ENCODE measurements at places on chromosomes 4 and X. TPM values are rescaled to one million over a fixed set of nuclear protein-coding genes. Genes with fewer than 3 reads are reported as not detected.

BBS12 gene
- total RNA-seq = not detected

BEX2 gene
- total RNA-seq = 2.0 TPM

GLRA3 gene
- total RNA-seq = not detected

CASK gene
- total RNA-seq = 33.7 TPM

TRAM1L1 gene
- total RNA-seq = 0.43 TPM

CSAG2 gene
- not detected for total RNA-seq

Measured in ascending aorta (tissue), 2 donors.